GOT3 (cell line): ENCODE measurements at places on chromosomes 4 and X.

GRCh38 chr4:52995360-52996030, 133.4 kb downstream of the RASL11B start:
- DNase-seq, result no peak

- no peak for DNase-seq
These were observed 320.4 kb upstream of the SLC7A11 start for GRCh38 chr4:138562544-138562991.

DNA sequence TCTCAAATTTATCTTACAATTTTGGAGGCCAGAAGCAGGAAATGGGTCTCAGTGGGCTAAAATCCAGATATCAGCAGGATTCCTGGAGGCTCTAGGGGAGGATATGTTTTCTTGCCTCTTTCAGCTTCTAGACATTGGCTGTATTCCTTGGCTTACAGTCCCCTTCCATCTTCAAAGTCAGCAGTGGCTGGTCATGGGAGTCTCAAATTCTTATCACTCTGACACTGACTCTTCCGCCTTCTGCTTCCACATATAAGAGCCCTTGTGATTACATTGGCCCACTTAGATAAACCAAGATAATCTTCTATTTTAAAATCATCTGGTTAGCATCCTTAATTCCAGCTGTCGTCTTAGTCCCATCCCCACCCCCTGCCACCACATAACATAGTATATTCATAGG, 113.0 kb downstream of the PCDH7 start:
- no peak for DNase-seq

DNA sequence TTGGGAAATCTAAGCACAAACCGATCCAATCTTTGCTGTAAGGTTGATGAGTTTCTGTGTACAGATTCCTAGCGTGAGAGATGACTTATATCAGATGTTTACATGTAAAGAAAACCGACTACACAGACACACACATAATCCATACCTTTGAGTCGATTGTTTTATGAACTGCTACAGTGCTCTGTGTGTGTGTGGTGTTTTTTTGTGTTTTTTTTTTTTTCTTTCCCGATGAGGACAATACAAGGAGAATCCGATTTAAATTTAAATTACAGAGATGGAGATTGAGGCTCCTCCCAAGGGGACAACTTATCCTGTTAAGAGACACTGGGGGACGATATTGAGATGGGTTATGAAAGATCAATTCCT, 461 bp upstream of the SLC9A6 start:
- DNase-seq, result no peak

DNA sequence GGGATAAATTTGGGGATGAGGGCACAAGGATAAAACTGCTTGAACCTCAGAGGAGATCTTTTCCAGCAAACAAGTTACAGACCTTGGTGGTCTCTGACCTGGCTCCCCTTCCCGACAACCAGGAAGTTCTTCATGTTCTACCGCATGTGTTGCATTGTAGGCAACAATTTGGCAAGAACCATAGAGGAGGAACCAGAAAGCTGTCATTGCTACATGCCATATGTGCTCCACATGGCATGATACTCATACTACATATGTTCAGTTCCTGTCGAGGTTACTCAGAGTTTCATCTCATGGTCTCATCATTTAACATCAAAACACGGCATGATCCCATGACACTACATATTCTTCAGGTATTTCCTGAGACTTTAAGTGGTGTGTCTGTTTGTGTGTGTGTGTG, 235.9 kb downstream of the OR13H1 start:
- no peak for DNase-seq

DNA sequence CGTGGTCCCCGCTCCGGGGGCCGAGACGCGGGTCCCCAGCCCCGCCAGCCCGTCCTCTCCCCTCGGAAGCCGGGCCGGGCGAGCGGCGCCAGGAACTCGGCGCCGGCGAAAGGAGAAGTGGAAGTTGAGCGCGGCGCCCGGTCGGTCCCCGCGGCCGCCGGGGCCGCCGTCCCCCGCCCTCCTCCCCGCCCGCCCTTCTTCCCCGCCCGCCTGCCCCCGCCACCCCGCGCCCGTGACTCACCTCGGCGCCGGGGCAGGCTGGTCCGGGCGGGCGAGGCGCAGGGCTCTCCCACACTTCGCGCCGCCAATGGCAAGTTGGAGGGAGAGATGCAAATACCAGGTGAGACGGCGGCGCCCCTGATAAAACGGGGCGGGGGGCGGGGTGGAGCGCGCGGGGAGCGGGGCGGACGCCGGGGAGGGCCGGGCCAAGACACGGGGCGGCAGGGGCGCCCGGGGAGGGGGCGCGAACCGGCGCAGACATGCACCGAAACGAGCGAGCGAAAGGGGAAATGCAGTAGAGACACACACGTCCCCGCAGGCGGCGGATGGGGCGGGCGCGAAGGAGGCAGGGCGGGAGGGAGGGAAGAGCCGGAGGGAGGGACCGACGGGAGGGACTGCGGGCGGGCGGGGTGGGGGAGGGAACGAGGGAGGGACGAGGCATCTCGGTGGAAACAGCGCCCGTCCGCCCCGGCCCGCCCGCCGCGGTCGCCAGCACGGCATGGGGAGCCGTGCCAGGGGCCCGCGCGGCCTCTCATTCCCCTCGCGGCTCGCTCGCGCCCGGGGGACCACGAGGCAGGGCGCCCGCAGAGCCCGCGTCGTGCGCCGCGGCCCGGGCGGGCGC, at the start of gene ELF4:
Gene ELF4 (minus strand): TSS at position 119 of the 841 bp plus-strand sequence. CDS start 29,167 bp downstream, outside the sequence.
- DNase-seq, result peak; percentile 3

DNA sequence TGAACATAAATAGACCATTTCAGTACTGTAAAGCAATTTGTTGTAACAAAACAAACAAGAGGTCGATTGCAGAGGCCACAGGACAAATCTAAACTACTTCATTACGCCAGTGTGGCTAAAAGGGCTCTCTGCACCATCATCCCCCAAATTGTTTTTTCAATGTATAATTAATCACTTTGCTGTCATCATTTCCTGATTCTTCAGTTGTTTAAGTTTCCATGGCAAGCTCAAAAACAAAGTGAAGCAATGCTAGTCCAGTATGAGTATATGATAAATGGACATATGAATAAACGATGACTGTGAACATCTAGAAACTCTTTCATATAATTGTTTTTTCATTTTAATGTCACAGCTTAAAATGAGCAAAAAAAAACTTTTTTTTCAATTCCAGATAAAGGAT, 235.4 kb upstream of the FGF13 start:
- DNase-seq, result no peak

GRCh38 chr4:101367201-101367600, 19.9 kb upstream of the PPP3CA start:
- no peak for DNase-seq

GRCh38 chrX:15497865-15498264, 2.7 kb upstream of the BMX start:
- peak; percentile 44 for DNase-seq

DNA sequence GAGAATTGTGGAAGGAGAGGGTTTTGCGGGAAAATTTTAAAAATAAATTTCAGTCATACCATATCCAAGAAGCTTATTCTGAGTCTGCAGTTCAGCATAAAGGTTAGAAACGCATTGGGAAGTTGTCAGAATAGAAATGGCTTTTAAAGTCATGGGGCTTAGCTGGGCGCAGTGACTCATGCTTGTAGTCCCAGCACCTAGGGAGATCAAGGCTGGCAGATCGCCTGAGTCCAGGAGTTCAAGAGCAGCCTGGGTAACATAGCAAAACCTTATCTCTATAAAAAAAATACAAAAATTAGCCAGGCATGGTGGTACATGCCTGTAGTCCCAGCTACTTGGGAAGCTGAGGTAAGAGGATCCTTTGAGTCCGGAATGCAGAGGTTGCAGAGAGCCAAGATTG, 3.9 kb upstream of the PLA2G12A start:
- no peak for DNase-seq

DNA sequence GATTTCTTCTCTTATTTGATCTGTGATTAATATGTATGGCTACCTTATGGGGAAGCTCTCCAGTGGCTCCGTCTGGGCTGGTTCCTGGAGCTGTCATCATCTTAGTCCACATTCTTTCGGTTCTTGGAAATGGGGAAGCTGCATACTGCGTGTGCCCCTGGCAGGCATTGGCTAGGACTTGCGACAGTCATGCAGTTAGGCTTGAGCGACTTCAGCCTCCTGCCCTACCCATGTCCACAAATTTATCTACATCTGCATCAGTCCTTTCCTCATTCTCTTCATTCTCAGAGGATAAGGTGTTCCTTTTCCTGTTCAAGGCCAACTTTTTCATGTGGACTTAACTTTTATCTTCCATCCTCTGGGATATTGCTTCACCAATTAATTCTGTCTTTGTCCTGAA, 214.2 kb downstream of the RELL1 start:
- DNase-seq, result no peak

GRCh38 chr4:23979534-23979933, 89.7 kb upstream of the PPARGC1A start:
- no peak for DNase-seq

DNA sequence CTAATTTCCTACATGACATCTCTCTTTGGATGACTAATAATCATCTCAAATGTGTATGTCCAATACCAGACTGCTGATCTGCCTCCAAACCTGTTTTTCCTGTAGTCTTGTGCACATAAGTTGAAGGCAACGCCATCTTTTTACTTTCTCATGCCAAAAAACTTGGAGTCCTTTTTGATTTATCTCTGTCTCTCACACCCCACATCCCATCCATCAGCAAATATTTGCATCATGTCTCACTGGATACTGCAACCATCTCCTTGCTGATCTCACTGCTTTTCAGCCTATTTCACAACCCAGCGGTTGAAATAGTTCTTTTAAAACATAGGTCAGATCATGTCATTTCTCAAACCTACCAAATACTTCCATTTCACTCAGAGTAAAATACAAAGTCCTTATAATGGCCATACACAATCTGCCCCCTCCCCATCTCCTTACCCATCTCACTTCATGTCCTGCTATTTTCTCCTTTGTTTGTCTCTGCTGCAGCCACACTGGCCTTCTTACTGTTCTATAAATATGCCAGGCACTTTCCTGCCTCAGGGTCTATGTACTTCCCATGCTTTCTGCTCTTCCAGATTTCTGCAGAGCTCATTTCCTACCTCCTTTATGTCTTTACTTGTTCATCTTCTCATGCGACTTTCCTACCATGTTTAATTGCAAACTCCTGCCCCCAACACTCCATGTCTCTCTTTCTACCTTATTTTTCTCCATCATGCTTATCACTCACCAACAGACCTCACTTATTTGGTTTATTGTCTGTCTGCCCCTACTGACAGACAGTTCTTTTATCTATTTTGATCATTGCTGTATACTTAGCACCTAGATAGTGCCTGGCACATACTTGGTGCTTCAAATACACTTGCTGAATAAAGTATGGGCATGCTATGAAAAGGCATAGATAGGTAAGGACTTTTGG, 98.8 kb downstream of the ANXA3 start:
- no peak for DNase-seq

DNA sequence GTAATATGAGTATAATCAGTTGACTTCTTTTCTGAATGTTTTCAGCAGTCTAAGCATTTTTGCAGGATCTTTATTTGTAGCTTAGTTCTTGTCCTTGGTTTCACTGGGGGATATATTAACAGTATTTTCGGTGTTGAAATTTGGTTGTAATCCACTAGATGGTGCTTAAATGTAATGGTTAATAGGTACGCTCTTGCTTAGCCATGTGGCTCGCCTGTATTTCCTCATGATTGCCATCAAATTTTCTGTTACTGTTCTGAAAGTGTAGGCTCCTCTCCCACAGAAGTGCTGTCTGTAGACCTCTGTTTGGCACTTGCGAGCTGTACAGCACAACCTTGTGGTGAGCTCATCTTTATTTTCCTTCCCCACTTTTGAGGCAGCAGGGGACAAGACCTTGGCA, 3.9 kb upstream of the FAAH2 start:
- DNase-seq, result no peak

DNA sequence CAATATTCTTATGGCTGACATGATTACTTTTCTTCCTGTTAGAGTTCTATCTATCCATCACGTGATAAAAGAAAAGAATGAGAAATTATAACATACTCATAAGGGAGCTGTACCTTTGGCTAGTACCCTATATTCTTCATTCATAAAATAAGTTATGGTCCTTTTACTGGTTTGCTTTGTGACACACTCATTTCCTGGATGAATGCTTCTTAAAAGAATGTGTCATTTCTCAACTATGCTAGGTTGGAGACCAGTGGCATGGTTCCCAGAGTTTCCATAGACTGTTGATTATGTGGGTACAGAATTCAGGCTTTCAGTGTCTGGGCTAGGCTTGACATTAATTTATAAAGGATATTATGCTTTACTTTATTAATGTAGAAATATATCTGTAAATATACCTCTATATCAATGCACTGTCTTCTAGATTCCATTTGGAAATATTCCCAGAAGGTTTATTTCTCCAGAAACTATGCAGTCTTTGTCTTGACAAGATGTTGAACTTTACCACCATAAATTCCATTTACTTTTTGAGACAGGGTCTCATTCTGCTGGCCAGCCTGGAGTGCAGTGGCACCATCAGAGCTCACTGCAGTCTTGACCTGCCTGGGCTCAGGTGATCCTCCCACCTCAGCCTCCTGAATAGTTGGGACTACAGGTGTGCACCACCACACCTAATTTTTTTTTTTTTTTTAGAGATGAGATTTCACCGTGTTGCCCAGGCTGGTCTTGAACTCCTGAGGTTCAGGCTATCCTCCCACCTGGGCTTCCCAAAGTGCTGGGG, 23.8 kb downstream of the NUDT6 start:
- no peak for DNase-seq

DNA sequence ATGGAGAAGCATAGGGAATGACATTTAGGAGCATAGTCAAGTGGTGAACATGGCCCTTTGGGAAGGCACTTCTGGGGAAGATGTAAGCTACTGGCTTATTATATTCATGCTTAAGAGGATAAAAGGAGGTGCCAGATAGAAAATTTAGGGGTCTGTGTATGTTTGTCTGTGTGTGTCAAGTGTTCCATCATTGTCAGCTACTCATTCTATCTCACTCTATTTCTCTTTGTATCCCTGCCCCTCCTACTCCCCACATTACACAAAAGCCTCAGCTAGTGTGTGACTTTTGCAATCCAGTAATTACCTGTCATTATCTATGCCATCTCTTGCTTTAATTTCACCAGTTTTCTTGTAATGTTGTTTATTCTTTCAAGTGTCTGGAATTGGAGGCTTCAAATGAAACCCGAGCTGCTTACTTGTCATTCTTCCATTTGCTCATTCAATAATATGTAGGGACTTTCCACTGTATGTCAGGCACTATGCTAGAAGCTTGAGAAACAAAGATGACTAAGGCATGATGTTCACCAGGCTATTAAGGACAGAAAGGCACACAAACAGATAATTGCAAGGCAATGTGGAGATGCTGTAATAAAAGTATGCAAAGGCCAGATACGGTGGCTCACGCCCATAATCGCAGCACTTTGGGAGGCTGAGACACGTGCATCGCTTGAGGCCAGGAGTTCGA, 229.8 kb upstream of the TEX13C start:
- no peak for DNase-seq

- no peak for DNase-seq
These were observed 2.5 kb downstream of the ZNF182 start for GRCh38 chrX:48001260-48001659.
